ENCODE measurements at places on chromosomes 16 and 17. TPM values are rescaled to one million over a fixed set of nuclear protein-coding genes. Genes with fewer than 3 reads are reported as not detected.

GRCh38 chr17:60713608-60714007 is 36.0 kb downstream of the BCAS3 start:
- H3K4me3 ChIP-seq, result no peak overlapping the region
- DNase-seq, result no peak
- H3K36me3 ChIP-seq, result no peaks in the 10 kb centered on the region
- H3K27me3 ChIP-seq, result no peaks in the 10 kb centered on the region
- H3K27ac ChIP-seq, result no peak overlapping the region

DNA sequence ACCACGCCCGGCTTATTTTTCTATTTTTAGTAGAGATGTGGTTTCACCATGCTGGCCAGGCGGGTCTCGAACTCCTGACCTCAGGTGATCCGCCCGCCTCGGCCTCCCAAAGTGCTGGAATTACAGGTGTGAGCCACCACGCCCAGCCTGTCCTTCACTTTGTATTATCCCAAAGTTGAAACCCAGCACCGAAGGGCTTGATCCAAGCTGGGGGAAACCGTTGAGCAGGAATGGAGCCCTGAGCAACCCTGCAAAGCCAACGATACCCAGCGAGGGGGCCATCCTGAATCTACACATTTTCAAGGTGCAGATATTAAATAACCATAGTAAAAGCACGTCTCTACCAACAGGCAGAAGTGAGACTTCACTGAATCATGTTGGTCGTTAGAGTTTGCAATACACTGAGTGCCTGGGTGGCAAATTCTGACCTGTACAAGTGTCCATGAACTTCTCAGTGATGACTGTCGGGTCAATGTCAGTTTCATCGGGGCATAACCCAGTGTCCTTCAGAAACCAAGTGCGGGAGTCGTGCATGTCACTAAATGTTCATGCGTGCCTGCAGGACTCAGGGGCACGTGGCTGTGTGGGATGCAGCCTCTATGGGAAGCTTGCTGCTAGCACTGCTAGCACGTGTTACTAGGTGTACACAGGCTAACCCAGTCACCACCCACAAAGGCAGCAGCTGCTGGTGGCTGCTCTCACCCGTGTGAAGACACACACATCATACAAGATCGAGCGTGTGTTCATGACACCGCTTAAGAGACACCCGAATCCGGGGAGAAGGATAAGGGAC is 10.5 kb upstream of the RBFOX3 start:
- no peaks in the 10 kb centered on the region for H3K27me3 ChIP-seq
- H3K4me3 ChIP-seq, result no peak overlapping the region

The SCNN1G gene
- total RNA-seq, result not detected

- H3K4me1 ChIP-seq, result no peaks in the 10 kb centered on the region
- H3K27me3 ChIP-seq, result no peaks in the 10 kb centered on the region
- H3K4me3 ChIP-seq, result no peak overlapping the region
- no peak overlapping the region for H3K27ac ChIP-seq
Measured at GRCh38 chr17:68714676-68715075, 113.5 kb upstream of the FAM20A start.

The GAST gene
- not detected for total RNA-seq

DNA sequence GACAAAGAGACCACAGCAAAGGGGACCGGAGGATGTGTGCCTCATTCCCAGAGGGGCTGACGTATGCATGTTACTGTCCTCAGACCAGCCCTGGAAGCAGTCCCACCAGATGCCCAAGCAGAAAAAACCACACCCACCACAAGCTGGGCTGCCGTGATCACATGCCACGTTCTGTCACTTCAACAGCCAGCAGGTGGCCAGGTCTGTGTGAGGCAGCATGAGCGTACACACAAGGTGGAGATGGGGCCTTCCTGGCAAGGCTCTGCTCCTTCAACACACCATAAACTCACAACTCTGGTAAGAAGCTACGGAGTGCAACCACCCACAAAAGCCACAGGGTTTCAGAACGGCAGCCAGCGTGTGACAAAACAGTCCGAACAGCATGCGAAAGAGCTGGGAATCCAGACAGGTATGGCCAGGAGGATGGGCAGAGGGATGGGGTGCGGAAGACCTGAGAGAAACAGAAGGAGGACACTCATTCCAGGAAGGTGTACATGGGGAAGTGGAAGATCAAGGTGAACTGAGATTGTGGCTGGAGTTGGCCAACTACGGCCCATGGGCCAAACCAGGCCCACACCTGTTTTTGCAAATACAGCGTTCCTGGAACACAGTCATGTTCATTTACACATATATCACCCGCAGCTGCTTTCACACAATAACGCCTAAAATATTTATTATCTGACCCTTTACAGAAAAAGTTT is 27.9 kb downstream of the MBTPS1 start:
- H3K4me3 ChIP-seq, result no peak overlapping the region
- no peak for DNase-seq
- H3K36me3 ChIP-seq, result peaks cover 16% of the 10 kb centered on the region
- H3K4me1 ChIP-seq, result no peaks in the 10 kb centered on the region
- no peak overlapping the region for H3K27ac ChIP-seq

The RHBDL3 gene
- 1.0 TPM for total RNA-seq

GRCh38 chr16:58019866-58020538 is 5.6 kb upstream of the MMP15 start:
- no peak overlapping the region for H3K27ac ChIP-seq
- DNase-seq, result no peak

The ARHGAP44 gene
- total RNA-seq, result 12.6 TPM

GRCh38 chr17:18224387-18225120 is 881 bp upstream of the LLGL1 start:
- no peak overlapping the region for H3K27ac ChIP-seq
- no peaks in the 10 kb centered on the region for H3K27me3 ChIP-seq
- H3K4me1 ChIP-seq, result no peaks in the 10 kb centered on the region
- no peak overlapping the region for H3K4me3 ChIP-seq
- no peaks in the 10 kb centered on the region for H3K36me3 ChIP-seq

The PLEKHH3 gene
- 27.0 TPM for total RNA-seq

DNA sequence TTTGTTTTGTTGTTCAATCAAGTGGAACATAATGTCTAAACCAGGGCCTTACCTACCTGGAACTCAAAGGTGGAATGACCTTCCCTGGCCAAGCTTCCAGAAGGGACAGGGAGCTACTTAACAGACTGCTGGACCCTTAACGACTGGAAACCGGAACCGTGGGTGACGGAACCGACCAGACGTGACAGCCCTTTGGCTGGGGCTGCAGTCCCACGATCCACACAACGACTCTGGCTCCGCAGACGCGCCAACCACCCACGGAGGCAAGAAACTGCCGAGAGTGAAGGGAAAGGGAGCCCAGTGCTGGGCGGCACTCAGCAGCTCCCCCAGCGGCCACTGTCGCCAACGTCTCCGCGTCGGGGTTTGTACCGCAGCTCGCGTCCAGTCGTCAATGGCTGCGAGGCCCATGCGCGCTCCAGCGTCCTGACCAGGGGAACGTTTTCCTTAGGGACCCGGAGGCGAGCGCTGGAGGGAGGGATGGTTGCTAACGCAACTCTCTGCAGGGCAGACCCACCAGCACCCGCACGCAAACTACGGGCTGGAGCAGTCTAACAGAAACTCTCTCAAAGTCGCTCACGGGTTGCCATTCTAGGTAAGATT is 5.5 kb upstream of the KIF22 start:
- H3K27me3 ChIP-seq, result no peaks in the 10 kb centered on the region
- DNase-seq, result peak; percentile 88
- H3K36me3 ChIP-seq, result no peaks in the 10 kb centered on the region

GRCh38 chr17:77408284-77408683 is 267.5 kb downstream of the SEC14L1 start:
- peak overlapping the region; percentile 59 for H3K27ac ChIP-seq
- no peak overlapping the region for H3K4me3 ChIP-seq
- no peaks in the 10 kb centered on the region for H3K4me1 ChIP-seq
- no peak for DNase-seq
- no peaks in the 10 kb centered on the region for H3K36me3 ChIP-seq

DNA sequence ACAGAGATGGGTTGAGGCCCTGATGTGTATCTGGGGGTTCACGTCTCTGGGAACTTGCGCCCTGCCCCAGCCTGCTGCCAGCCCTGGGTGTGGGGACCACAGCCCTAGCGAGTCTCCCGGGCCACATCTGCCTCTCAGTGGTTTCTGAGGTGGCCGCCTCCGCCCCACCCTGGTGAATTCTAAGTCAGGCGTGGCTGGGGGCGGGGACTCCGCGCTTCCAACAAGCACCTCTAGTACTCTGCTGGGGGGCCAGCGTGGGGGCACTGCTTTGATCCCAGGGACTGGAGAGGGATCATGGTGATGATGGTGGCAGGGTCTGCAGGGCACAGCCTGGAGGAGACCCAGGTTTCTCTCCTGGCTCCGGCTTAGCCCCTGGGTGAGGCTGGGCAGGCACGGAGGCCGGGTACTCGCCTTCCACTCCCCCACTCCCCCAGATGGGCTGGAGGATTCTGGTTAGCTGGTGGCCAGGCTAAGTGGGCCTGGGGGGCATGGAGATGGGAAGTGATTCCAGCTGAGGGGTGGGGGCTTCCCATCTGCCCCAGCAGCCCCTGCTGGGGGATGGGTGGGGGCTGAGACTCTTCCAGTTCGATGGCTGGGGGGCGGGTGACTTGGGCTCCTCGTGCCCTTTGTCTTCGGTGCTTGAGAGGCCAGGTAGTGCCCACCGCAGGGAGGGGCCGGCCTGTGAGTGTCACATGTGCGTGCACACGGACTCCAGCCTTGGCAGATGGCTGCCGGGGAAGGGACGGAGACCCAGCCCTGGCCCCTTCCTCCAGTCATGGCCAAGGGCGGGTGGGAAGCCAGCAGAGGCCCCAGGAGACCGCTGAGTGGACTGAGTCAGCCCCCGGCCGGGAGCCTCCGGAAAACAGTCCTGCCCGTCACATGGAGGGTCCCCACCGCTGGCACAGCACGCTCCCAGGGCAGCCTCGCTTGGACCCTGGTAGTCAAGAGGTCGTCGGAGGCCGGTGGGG is 3.9 kb downstream of the GLIS2 start:
- peak; percentile 91 for DNase-seq
- no peaks in the 10 kb centered on the region for H3K36me3 ChIP-seq
- no peaks in the 10 kb centered on the region for H3K27me3 ChIP-seq
- no peaks in the 10 kb centered on the region for H3K4me1 ChIP-seq

The EZH1 gene
- total RNA-seq, result 62.5 TPM

- no peak overlapping the region for H3K27ac ChIP-seq
- peaks cover 2% of the 10 kb centered on the region for H3K36me3 ChIP-seq
- H3K27me3 ChIP-seq, result no peaks in the 10 kb centered on the region
- DNase-seq, result no peak
- no peak overlapping the region for H3K4me3 ChIP-seq
- no peaks in the 10 kb centered on the region for H3K4me1 ChIP-seq
Measured at GRCh38 chr16:13951611-13952010, 31.7 kb downstream of the ERCC4 start.

- H3K36me3 ChIP-seq, result no peaks in the 10 kb centered on the region
- DNase-seq, result no peak
- H3K27ac ChIP-seq, result peak overlapping the region; percentile 64
- no peaks in the 10 kb centered on the region for H3K27me3 ChIP-seq
- peak overlapping the region; percentile 77 for H3K4me3 ChIP-seq
Measured at GRCh38 chr17:43906951-43907424, 348 bp downstream of the MPP2 start.

The TLCD1 gene
- 0.90 TPM for total RNA-seq

Measured in aorta (tissue), 5 donors.